HL-60 (cell line): ENCODE measurements at places on chromosomes 7 and 10.
A peak's percentile ranks its signal among the peaks of the same experiment; 100 is the strongest.

DNA sequence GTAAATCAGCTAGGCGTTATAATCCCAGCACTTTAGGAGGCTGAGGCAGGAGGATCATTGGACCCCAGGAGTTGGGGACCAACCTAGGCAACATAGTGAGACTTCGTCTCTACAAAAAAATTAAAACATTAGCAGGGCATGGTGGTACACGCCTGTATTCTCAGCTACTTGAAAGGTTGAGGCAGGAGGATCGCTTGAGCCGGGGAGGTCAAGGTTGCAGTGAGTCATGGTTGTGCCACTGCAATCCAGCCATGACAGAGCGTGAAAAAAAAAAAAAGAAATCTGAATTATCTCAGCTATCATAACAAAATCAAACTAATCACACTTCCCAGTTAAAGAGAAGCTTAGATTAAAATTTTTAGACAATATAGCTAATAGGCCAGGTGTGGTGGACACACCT, 35.3 kb downstream of the ATAD1 start:
- no peak for DNase-seq

DNA sequence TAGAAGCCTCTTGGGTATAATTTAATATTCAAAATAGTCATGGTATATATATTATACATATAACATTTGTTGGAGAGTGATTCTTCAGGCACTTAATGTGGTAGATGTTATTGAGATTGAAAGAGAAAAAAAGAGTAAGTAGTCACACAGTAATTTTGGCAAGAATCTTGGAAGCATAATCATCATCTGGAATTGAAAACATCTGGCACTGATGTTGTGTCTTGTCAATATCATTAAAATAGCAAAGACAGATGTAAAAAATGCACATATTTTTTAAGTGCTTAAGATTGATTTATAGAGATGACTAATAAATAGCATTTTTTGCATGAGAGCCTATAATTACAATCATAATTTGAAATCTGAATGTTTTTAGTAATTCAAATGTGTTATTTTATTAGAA, 9.5 kb downstream of the SEMA3D start:
- no peak for DNase-seq

DNA sequence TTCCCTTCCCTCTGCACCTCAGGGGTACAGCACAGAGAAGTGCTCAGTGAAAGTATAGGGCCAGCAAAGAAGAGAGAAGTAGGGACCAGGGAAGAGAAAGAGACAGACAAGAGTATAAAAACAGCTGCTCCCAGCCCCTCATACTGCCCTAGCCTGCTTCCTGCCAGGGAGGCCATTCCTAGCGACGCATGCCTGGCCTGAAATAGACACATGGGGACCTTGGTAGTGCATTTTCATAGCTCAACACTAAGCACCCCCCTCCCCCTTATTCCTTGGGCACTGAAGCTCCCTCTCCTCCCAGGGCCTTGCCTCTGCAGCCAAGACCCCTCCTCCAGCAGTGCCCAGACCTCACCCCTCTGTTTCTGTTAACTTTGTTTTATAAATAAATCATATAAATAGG, 64.7 kb downstream of the ZMIZ1 start:
- DNase-seq, result no peak

DNA sequence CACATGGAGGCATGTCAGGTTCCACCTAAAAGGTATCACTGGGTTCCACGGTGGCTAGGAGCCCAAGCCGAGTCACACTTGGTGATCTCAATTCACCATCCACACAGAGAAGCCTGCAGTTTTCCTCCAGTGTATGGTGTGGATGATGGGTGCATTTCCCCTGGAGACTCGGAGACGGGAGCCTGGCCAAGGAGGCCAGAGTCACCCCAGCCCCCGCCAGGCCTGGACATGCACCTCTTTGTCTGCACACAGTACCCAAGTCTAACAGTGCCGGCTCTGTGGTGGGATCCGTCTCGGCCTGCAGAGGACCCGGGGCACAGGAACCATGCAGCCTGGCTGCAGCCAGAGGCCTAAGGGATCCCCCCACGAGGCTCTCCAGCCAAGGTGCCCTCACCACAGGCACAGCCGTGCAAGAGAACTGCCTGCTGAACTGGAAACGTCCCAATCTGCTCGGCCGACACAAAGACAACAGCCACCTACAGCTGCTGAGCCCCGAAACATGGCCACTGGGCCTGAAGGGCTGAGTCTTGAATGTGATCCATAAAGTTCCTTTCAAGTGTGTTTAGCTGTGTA, 75.2 kb downstream of the DIP2C start:
- no peak for DNase-seq

GRCh38 chr10:73252445-73253224, at the start of gene MRPS16:
MRPS16 (minus strand) TSS chr10:73252644; CDS start chr10:73252482, 162 bp downstream.
- DNase-seq, result peak; percentile 97
